Thoracic aorta (tissue), 2 donors: ENCODE measurements at places on chromosomes 5 and 9. TPM values are rescaled to one million over a fixed set of nuclear protein-coding genes. Genes with fewer than 3 reads are reported as not detected.

DNA sequence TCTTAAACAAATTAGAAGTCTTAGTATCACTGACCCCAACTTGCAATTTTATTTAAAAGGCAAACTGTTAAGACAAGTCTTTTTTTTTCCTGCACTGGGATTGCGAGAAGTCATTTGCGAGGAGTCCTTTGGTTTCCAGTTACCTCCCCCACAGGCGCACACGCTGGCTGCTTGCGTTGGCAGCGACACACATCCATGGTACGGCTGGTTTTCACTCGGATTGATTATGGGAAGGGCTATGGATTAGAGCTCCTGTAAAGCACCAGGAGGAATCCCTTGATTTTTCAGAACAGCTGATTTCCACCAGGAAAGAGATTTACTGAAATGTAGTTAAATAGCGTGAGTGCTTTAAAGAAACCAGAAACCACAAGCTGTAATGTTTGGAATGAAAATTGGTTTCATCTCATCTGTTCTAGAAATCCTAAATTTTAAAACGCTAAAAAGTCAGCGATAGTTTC is 737 bp downstream of the SLC1A3 start:
- DNase-seq = no peak
- no peaks in the 10 kb centered on the region for H3K27me3 ChIP-seq
- H3K36me3 ChIP-seq = no peaks in the 10 kb centered on the region
- H3K4me3 ChIP-seq = peak overlapping the region; percentile 73
- H3K4me1 ChIP-seq = no peaks in the 10 kb centered on the region

DNA sequence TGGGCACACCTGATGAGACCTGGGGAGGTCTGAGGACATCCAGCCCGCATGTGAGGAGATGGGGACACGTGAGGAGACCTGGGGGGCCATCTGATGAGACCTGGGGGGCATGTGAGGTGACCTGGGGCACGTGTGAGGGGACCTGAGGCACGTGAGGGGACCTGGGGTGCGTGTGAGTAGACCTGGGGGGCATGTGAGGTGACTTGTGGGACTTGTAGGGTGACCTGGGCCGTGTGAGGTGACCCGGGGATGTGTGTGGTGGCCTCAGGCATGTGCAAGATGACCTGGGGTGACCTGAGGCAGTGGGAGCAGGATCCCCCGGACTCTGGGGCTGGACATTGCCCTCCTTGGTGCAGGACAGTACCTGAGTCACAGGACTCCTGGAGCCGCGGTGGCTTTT is 30.6 kb downstream of the PNPLA7 start:
- H3K4me1 ChIP-seq = no peaks in the 10 kb centered on the region
- H3K36me3 ChIP-seq = peaks cover 4% of the 10 kb centered on the region
- DNase-seq = no peak
- H3K4me3 ChIP-seq = no peak overlapping the region
- H3K27me3 ChIP-seq = no peaks in the 10 kb centered on the region
- no peak overlapping the region for H3K27ac ChIP-seq

Gene ORM2
- not detected for total RNA-seq

- no peaks in the 10 kb centered on the region for H3K4me1 ChIP-seq
- H3K27ac ChIP-seq = no peak overlapping the region
- no peaks in the 10 kb centered on the region for H3K36me3 ChIP-seq
- DNase-seq = no peak
- no peaks in the 10 kb centered on the region for H3K27me3 ChIP-seq
- no peak overlapping the region for H3K4me3 ChIP-seq
These were observed 174.0 kb upstream of the SLC27A6 start for GRCh38 chr5:128791312-128791711.

DNA sequence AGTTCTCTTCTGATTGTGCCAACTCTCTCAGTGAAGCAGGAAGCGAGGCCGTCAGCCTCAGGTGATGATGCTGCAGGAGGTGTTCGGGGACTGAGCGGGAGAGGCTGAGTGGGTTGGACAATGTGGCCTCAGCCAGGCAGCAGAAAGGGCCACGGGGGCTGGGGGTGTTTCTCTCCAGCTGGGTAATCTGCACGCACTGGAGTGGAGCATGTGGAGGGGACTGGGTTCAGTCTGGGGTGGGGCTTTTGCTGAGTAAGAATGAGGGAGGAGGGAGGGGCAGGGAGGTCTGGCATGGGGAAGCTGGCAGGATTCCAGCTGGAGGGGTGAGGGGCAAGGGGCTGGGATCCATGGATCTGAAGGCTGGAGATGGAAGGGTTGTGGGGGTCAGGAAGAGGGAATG is 60.8 kb upstream of the PHYKPL start:
- H3K27me3 ChIP-seq = no peaks in the 10 kb centered on the region
- H3K4me3 ChIP-seq = no peak overlapping the region
- H3K4me1 ChIP-seq = peaks cover 6% of the 10 kb centered on the region
- H3K27ac ChIP-seq = no peak overlapping the region

- peaks cover 7% of the 10 kb centered on the region for H3K4me1 ChIP-seq
- no peaks in the 10 kb centered on the region for H3K36me3 ChIP-seq
- no peak overlapping the region for H3K4me3 ChIP-seq
These were observed 4.8 kb downstream of the KIAA0825 start for GRCh38 chr5:94613583-94613982.

Gene PNPLA7
- total RNA-seq = 21.4 TPM

Gene SH3PXD2B
- total RNA-seq = 42.0 TPM

Gene GLRA1
- not detected for total RNA-seq

DNA sequence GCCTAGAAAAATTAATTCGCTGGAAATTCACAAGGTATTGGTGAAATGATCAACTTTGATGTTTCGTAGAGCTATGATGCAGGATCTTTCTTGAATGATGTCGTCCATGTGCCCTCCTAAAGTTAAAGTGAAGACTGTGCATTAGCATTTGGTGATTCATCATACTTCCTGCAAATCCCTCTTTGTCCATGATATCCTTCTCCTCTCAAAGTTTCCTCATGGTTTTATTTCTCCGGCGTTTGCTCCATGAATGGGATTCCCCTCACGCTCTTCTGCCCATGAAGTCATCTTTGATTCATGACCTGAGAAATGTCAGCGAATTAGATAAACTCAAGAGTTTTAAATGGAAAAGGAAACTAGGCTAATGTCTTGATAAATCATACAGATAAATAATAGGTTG is 372.7 kb downstream of the PSAT1 start:
- no peak overlapping the region for H3K4me3 ChIP-seq
- DNase-seq = no peak
- no peaks in the 10 kb centered on the region for H3K27me3 ChIP-seq
- H3K36me3 ChIP-seq = no peaks in the 10 kb centered on the region
- H3K27ac ChIP-seq = no peak overlapping the region

- no peak overlapping the region for H3K4me3 ChIP-seq
- peaks cover 5% of the 10 kb centered on the region for H3K36me3 ChIP-seq
These were observed 1.2 kb downstream of the PCDHGB4 start for GRCh38 chr5:141388661-141389060.

GRCh38 chr9:81565609-81566008 is 123.7 kb downstream of the TLE1 start:
- no peak for DNase-seq
- H3K4me1 ChIP-seq = no peaks in the 10 kb centered on the region
- no peaks in the 10 kb centered on the region for H3K36me3 ChIP-seq
- H3K27me3 ChIP-seq = no peaks in the 10 kb centered on the region

Gene FOXD4
- total RNA-seq = 0.28 TPM

DNA sequence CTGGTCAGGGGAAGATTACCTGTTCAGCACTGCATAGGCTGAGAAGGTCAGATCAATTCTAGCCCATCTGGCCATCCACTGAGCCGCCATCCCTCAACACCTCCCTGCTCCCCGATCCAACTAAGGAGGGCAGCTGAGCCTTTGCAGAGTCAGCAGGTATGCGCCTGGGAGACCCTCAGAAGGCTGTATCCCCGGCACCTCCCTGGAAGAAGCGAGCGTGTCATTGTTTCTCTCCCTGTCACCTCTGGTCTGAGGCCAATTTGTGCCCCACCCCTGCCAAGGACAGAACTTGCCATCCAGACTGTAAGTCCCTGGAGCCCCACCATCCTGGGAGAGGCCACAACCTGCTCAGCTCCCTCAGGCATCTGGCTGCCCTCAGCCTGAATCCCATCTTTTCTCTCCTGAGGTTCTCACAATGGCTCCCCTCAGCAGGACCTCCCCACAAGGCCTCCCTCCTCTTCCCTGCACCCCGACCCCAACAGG is 2.6 kb downstream of the CLTB start:
- H3K4me3 ChIP-seq = no peak overlapping the region
- H3K27ac ChIP-seq = peak overlapping the region; percentile 44
- H3K27me3 ChIP-seq = no peaks in the 10 kb centered on the region
- H3K4me1 ChIP-seq = peaks cover 49% of the 10 kb centered on the region
- no peak for DNase-seq

GRCh38 chr5:157352756-157353340 is 86.9 kb downstream of the CYFIP2 start:
- H3K36me3 ChIP-seq = no peaks in the 10 kb centered on the region
- no peak for DNase-seq
- no peak overlapping the region for H3K27ac ChIP-seq
- no peaks in the 10 kb centered on the region for H3K4me1 ChIP-seq
- no peak overlapping the region for H3K4me3 ChIP-seq
- no peaks in the 10 kb centered on the region for H3K27me3 ChIP-seq

GRCh38 chr5:67377631-67378030 is 181.0 kb upstream of the CD180 start:
- H3K36me3 ChIP-seq = no peaks in the 10 kb centered on the region
- H3K4me3 ChIP-seq = no peak overlapping the region
- H3K27ac ChIP-seq = no peak overlapping the region
- H3K27me3 ChIP-seq = no peaks in the 10 kb centered on the region
- no peak for DNase-seq
- H3K4me1 ChIP-seq = no peaks in the 10 kb centered on the region

DNA sequence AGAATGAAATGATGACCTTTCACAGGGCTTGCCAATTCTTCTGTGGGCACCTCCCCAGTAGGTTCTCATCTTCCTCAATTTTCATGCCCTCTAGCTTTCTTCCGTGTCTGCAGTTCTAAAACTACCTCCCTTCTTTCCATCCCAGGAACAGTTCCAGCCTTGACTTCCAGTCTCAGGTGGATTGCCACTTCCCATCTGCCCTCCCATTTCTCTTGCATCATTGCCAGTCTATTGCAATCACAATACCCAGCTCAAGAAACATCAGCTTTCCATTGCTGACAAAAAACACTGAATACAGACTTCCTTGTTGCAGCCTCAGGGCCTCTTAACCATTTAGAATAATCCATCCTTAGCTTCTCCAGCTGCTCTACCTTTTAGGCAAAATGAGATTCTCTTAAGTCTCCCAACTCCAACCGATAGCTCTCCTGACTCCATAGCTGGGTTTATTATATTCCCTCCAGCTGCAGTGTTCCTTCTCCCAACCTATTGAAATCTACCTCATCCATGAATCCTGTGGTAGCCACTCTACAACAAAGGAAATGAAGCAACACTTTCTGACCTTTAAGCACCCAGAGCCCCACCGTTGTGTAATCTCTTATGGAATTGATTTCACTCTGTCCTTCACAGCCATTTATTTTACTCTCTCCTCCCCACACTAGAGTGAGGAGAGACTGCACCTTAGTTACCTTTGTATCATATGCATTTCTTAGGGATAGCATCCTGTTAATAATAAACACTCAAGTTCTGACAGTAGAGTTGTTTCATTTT is 75.6 kb upstream of the PCA3 start:
- H3K27ac ChIP-seq = peak overlapping the region; percentile 76
- H3K4me3 ChIP-seq = no peak overlapping the region
- no peaks in the 10 kb centered on the region for H3K36me3 ChIP-seq

DNA sequence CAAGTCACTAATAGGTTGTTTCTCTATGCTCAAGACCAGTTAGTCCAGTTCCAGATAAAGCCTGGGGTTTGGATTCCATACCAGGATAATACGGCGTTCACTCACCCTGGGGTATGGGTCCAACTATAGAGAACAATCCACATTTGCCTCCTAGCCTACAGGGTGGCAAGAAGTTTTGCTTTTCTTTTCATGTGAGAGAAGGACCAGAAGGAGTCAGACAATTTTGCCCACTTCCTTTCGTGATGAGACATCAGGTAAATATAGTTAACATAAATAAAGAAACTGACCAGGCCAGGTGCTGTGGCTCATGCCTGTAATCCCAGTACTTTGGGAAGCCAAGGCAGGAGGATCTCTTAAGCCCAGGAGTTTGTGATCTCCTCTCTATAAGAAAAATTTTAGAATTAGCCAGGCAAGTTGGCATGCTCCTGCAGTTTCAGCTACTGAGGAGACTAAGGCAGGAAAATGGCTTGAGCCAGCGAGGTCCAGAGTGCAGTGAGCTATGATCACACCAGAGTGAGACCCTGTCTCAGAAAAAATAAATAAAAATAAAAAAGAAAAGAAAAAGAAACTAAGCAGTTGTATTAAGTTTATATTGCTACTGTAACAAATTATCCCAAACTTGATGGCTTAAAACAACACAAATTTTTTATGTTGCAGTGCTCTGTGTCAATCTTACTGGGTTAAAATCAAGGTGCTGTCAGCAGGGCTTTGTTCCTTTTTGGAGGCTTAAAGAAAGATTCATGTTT is 7.5 kb upstream of the REEP5 start:
- no peaks in the 10 kb centered on the region for H3K27me3 ChIP-seq
- no peak for DNase-seq
- no peaks in the 10 kb centered on the region for H3K4me1 ChIP-seq
- H3K4me3 ChIP-seq = no peak overlapping the region
- H3K36me3 ChIP-seq = no peaks in the 10 kb centered on the region

GRCh38 chr5:139196296-139196956 is 1.7 kb downstream of the SIL1 start:
- peak overlapping the region; percentile 96 for H3K4me3 ChIP-seq
- H3K4me1 ChIP-seq = peaks cover 7% of the 10 kb centered on the region
- no peaks in the 10 kb centered on the region for H3K27me3 ChIP-seq
- DNase-seq = no peak

GRCh38 chr9:3179711-3180110 is 335.8 kb upstream of the PUM3 start:
- no peaks in the 10 kb centered on the region for H3K27me3 ChIP-seq
- no peak overlapping the region for H3K27ac ChIP-seq
- DNase-seq = no peak
- no peak overlapping the region for H3K4me3 ChIP-seq
- H3K4me1 ChIP-seq = peaks cover 7% of the 10 kb centered on the region

DNA sequence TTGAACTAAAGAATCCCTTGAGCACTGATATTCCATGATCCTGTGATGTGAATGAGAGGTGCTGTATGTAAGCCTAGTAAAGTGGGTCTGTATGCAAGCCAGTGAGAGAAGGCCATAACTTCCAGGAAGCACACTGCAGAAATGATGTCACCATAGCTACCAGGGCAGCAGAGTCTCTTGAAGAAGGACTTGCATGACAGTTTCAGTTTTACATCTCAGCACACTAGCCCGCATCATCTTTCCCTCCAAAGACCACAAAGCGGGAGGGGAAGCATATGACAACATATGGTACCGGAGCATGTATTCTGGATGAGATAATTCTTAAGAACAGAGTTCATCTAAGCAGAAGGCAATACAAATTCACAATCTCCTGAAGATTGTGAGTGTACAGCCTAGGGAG is 37.6 kb upstream of the MAST4 start:
- no peak overlapping the region for H3K27ac ChIP-seq
- H3K36me3 ChIP-seq = no peaks in the 10 kb centered on the region
- no peaks in the 10 kb centered on the region for H3K27me3 ChIP-seq
- H3K4me3 ChIP-seq = no peak overlapping the region
- DNase-seq = no peak
